ENCODE measurements at places on chromosomes 11 and 22.

GRCh38 chr11:10407055-10407454 lies 48.0 kb upstream of the AMPD3 start:
- DNase-seq = no peak

- no peak for DNase-seq
Observed at GRCh38 chr11:114288136-114288535, 8.1 kb upstream of the NNMT start.

GRCh38 chr22:27624705-27625104 lies 176.9 kb downstream of the MN1 start:
- no peak for DNase-seq

DNA sequence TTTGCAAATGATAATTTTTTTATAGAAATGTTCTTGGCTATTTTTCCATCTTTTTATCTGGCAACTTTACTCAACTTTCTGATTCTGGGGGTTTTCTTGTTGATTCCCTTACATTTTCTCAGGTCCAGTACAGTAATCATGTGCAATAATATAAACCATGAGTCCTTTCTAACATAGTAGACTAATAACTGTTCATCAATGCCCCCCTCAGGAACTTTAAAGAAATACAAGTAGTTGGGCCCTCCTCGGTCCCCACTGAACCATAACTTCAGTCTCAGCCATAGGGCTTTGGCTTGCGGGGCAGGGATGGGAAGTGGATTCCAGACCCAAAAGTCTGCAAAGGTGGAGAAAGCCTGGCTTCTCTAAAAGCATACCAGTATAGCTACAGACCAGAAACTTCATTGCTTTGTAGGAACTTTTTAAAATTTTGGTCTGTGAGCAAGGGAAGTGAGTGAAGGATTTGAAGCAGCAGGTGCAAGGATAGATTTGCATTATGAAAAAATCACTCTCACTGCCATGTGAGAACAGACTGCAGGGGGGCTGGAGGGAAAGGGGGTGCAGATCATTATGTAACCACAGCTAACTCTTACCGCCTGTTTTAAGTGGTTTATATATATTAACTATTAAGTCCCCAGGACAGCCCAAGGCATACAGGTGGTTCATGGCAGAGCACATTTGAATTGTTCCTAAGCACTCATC lies 10.4 kb upstream of the TUB start:
- DNase-seq = peak; percentile 81

DNA sequence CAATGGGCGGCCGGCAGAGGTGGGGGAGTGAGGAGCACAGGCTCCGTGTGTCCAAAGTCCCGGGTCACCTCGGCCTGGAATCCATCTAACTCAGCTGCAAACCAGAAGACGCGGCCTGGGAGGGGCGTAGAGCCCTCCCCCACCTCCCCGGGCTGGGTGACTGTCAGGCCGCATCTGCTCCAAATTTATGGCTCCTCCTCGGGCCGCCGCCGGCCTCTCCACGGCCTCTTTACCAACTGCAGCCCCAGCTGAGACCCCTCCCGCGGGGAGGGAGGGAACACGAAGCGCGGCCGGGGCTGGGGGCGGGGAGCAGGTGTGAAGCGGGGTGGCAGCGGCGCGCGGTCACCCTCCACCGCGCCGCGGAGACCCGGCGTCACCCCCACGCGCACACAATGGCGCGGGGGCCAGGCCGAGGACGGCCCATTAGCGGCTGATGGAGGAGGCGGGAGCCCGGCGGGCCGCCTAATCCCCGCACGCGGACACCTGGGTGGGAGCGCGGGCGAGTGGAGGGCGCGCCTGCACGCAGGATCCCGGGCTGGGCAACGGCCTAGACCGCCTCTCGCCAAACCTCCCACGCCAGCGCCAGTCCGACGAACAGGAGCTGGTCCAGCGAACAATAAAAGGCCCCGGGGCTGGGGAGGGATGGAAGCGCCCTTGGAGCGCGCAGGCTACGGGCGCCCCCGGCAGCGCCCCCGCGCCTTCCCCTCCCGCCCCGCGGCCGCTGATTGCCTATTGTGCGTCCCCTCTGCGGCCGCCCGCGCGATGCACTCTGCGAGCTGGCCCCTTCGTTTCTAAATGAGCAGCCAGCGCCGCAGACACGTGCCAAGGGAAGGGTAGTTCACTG lies 25.9 kb upstream of the ROBO3 start:
- peak; percentile 84 for DNase-seq

DNA sequence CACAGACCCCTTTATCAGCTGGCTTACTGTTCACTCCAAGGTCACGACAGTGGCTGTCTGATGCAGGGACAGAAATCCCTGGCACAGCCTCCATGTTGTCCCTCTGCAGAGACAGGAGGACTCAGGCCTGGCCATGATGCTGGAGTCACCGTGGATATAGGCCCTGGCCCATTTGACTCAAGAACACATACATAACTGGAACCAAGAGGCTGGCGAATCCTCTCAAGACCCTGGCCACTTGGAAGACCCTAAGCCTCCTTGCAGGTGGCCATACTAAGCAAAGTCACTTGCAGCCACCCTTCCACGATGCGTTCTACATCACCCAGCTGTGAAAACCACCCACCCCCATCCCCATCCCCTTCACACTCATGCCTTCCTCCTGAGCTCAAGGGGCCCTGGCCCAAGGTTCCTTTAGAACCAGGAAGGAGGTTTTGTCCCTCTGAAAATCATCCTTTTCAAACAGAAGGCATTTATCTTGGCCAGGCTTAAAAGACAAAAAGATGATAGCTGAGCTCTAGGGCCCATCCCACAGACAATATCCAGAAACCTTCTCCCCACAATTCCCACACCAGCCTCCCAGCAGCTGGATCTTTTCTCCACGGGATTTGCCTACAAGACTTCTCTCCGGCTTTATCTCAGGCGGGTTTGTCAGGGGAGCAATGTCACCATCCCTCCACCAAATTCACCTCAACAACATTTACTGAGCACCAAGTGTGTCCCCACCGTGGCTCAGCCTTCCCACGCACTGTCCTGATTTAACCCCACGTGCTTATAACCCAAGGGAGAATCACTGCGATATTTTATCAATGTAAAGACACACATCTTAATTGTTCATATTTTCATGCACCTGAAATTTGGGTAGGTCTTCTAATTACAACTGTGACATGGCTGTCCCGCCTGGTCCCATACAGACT lies 123.4 kb upstream of the SERPIND1 start:
- no peak for DNase-seq

- DNase-seq = no peak
Observed at GRCh38 chr22:40818192-40818746, 877 bp downstream of the SLC25A17 start.

DNA sequence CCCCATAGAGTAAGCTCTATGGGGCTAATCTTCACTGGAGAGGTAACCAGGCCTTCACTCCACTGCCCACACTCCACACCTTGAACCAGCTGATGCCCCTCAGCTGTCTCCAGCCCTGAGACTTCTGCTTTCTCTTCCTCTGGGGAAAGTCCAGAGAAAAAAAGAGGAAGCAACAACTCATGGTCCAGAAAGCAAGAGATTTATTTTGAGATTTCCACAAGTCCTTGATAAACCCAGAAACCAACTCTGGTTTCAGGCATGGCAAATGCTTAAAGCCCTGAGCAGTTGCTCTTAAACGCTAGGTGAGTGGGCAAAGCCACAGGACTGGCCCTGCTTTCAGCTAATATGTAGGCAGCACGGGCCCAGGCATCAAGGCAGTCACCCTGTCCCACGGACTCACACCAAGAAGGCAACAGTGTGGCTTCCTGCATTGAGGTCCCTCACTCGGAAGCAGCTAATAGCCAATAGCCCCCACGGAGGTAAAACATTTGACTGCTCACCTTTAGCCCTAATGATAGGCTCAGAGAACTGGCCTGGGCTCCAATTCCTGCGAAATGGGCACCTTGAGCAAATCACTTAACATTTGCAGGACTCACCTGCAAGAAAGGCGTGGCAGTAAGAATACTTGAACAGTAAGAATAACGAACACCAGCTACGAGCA lies 4.3 kb downstream of the CYB561A3 start:
- no peak for DNase-seq

- DNase-seq = peak; percentile 83
Observed at GRCh38 chr11:71927820-71928736, at the start of gene XNDC1N. Gene XNDC1N, minus strand, starts transcription at chr11:71928594. Its CDS starts 5,241 bp downstream, at chr11:71923353.

- DNase-seq = no peak
Observed at GRCh38 chr22:29925402-29925801, 42.4 kb downstream of the MTMR3 start.

GRCh38 chr11:3346587-3346986 lies 32.4 kb downstream of the ZNF195 start:
- DNase-seq = no peak

DNA sequence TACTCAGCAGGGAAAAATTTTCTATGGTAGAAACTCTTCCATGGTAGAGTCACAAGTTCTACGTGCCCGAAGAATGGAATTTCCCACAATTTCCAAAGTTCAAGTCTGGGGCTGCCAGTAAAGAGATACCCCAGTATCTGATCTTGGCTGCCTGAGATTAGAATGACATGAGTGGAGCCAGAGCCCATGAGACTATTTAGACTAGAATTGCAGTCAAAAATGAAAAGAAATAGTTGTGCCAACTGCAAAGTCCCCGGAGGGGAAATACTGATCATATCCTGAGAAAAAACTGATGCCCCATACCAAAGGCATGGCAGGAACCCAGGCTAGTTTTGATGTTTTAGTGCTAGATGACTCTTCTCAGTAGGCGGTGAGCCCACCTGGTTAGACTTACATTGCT lies 11.2 kb downstream of the MAJIN start:
- no peak for DNase-seq

DNA sequence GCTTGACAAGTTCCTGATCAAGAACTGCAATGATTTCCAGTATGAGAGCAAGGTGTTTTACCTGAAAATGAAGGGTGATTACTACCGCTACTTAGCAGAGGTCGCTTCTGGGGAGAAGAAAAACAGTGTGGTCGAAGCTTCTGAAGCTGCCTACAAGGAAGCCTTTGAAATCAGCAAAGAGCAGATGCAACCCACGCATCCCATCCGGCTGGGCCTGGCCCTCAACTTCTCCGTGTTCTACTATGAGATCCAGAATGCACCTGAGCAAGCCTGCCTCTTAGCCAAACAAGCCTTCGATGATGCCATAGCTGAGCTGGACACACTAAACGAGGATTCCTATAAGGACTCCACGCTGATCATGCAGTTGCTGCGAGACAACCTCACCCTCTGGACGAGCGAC lies 12.0 kb downstream of the YWHAH start:
- DNase-seq = no peak

- no peak for DNase-seq
Observed at GRCh38 chr11:76735841-76736240, 47.3 kb upstream of the TSKU start.

DNA sequence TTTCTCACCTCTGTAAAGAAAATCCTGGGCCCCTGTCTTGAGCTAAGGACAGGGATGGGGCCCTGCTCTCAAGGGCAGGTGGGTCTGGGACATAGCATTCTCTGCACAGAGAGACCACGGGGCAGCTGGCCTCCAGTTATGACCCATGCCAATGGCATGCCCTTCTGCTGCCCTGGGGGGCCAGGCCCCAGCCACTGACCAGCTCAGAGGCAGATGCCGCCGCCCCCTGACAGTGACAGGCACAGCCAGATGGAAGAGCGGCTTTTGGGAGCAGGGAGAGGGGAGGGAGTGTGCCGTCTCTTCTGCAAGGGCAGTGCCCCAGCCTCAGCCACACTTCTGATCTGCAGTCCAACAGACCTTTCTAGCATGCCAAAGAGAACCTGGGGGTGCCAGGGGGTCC lies 114.8 kb upstream of the NAV2 start:
- peak; percentile 46 for DNase-seq

DNA sequence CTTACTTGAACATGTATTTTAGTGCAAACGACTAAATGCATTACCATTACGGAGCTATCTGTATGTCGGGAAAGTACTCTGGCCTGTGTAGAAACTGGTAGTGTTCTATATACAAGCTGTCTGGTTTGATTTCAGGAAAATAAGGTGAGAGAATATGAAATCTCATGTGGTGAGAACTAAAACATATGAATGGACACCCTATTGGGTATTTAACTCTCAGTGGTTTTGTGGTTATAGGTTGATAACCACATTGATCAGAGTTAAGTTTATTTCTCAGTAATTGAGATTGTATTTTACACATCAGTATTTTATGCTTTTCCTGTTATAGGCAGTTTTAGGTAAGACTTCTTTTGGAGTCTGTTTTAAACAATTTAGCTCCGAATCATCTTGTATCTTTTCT lies 10.4 kb downstream of the ANO5 start:
- no peak for DNase-seq

DNA sequence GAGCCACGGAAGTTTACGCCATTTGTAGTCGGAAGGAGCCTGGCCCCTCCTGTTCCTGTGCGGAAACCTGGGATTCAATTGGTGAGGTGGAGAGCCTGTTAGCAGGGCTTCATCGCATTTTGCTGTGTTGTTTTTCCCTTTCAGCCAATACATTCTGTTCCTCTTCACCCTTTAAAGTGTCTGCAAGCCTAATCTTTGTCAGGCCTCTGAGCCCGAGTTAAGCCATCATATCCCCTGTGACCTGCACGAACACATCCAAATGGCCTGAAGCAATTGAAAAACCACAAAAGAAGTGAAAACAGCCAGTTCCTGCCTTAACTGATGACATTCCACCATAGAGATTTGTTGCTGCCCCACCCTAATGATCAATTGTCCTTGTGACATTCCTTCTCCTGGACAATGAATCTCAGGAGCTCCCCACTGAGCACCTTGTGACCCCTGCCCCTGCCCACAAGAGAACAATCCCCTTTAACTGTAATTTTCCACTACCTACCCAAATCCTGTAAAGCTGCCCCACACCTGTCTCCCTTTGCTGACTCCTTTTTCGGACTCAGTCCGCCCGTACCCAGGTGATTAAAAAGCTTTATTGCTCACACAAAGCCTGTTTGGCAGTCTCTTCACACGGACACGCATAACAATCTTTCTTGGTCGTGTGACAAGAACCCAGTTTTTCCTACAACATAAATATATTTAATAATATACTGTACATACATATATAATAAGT lies 37.1 kb upstream of the MMP12 start:
- no peak for DNase-seq

- DNase-seq = no peak
Observed at GRCh38 chr11:126430581-126431335, 75.3 kb downstream of the ST3GAL4 start.

DNA sequence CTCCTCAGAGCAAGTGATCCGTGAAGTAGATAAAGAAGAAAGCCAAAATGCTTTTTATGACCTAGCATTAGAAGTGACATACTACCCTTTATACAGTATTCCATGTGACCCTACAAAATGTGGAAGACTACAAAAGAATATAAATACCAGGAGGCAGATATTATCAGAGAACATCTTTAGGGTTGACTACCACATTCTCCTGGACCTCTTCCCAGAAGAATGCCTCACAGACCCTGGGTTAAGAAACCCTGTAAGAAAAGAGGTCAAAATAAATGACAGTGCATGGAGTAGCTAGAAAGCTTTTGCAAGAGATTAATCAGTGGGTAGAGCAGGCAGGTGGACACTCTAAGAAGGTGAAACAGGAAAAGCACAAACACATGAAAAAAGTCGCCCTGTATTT lies 69.2 kb downstream of the FANCF start:
- no peak for DNase-seq

- no peak for DNase-seq
Observed at GRCh38 chr22:18064636-18065035, 13.2 kb upstream of the PEX26 start.

DNA sequence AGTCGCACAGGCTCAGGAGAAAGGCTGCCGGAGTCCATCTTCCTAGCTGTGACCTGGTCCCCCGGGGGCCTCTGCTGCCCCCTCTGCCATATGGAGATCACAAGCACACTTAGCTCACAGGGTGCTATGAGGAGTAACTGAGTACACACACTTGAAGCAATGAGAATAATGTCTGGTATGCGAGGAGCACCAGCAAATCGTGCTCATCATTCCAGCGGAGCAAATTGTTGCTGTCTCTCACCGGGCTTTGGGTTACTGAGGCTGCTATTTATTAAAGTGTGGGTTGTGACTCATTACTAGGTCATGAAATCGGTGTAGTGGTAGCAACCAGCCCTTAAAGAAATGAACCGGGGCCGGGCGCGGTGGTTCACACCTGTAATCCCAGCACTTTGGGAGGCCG lies 48.1 kb upstream of the EIF3D start:
- DNase-seq = no peak
